ENCODE measurements at places on chromosomes 16 and 17.

DNA sequence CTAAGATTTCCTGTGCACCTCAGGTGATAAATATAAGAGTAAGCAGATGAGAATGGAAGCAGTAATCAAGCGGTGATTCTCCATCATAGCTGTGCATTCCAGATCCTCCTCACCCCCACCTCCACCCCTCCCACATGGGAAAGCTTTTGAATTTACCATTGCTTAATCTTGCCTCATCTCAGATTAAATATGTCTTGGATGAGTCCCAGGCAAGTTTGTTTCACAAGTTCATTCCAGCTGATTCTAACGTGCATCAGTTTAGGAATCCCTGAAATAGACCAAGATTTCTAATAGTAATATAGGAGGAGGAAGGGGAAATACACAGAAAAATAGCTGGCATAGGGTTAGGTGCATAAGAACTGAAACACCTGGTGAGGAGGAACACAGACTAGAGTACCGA, 396.2 kb upstream of the KIF2B start:
- DNase-seq = no peak

GRCh38 chr17:31226373-31226772, 70.7 kb downstream of the OMG start:
- no peak for DNase-seq

DNA sequence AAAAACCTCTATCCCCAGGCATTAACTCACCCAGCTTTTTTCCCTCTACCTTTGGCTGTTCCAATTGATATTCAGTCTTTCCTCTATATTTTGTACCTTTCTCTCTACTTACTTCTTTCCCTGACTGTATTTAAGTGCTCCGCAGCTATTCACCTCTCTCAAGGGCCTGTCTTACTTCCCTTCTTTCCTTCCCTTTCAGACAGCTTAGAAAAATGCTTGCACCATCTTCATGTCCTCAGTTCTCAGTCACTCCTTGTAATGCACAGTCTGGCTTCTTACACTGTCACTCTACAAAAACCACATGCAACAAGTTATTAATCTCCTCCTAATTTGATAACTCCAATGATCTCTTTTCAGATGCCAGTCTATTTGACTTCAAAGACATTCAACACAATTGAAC, 163.4 kb downstream of the PHKB start:
- no peak for DNase-seq

GRCh38 chr16:13958474-13958873, 38.5 kb downstream of the ERCC4 start:
- DNase-seq = no peak

- no peak for DNase-seq
Observed at GRCh38 chr17:52147431-52147830, 11.1 kb downstream of the CA10 start.

DNA sequence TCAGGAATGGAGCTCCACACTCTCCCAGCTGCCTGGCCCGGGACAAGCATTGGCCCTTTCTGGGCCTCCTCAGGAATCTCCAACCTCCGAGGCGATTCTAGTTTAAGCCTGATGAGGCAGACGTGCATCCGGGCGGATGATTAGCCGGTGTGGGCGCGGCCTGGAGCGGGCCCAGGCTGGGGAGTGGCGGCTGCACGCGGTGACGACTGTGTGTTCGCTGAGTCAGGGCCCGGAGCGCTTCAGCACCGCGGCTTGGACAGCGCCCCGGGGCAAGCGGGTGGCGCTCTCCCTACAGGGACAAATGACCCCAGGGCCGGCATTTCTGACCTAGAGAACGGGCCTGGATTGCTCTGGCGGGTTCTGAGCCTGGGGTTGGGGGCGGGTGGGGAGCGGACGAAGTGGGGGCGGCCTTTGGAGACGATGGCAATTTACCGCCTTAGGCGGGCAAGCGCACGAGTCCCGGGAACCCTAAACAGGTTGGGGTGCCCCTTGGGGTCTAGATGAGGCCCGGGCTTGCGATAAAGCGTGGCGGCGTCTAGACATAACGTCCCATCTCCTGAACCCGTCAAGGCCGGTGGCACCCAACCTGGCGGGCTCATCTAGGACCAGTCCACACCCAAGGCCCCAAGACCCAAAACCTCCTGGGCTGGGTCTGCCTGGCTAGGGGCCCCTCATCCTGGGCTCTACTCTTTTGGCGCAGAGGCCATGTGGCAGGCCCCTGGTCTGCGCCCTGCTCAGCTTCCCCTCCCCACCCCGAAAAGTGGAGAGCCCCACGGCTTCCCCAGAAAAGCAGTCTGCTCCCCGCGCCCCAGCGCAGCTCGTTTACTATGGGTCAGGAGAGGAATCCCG, 22.3 kb upstream of the ZNHIT3 start:
- DNase-seq = peak; percentile 86

GRCh38 chr17:29154516-29155226, 25.5 kb downstream of the MYO18A start:
- no peak for DNase-seq

GRCh38 chr16:56073508-56073907, 117.8 kb upstream of the GNAO1 start:
- no peak for DNase-seq

DNA sequence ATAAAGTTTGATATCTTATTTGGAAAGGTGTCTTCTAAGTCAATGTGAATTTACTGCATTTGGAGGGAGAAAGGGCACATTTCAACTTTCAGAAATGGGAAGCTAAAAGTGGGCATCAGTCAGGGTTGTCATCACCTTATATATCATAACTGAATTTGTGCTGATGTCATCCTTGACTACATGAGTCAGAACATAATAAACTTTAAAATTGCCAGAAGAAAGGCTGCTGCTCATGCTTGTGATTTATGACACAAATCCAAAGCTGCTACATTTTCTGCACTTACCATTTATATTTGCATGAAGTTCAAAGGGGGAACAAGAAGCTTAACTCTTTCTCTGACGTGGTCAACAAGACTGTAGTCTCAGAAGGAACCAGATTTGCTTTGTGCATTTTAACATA, 196.6 kb downstream of the UTP18 start:
- no peak for DNase-seq

DNA sequence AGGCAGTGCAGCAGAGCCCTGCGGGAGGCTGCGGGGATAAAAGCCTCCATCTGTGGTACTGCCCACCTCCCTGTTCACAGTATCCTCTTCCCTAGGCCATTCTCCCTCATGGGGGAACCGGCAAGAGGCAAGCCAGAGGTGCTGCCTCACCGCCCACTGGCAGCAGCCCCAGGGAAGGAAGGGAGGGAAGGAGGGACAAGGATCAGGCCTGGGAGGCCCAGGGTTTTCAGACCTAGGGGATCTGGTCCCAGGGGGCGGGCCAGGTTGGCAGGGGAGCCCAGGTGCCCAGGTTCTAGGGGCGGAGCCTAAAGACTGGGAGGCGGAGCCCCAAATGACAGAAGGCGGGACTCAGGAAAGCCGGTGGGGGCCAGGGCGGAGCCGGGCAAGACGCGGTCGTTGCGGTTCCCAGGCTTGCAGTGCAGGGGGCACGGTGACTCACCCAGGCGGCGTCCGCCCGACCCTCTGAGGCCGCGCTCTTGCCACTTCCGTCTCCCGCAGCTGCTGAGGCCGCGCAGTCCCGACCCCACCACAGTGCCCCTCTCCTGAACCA, 3.0 kb upstream of the MTMR4 start:
- DNase-seq = peak; percentile 64

- no peak for DNase-seq
Observed at GRCh38 chr16:986925-987582, 5.5 kb downstream of the SOX8 start.

DNA sequence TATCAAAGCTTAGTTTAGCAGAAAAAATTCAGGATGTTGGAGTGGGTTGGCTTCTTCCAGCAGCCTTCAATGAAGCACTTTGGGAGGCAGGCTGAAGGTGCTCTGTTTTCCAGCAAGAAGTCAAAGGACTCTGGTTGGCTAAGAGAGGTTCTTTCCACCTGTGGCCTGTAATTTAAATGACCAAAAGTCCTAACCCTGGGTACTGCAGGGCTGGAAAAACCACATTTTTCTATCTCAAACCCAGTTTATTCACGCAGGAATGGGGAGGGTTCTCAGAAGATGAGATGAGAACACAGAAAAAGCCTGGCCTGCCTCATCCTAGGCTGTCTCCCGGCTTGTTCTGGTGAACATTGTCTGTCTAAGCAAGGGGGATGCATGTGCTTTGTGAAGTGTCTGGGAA, 68.6 kb upstream of the ZFHX3 start:
- DNase-seq = peak; percentile 44

GRCh38 chr17:67729903-67730302, 12.2 kb downstream of the NOL11 start:
- no peak for DNase-seq

- peak; percentile 74 for DNase-seq
Observed at GRCh38 chr17:9576521-9577372, at the start of gene CFAP52. CFAP52 (plus strand) TSS chr17:9576642; CDS start chr17:9576696, 54 bp downstream.

DNA sequence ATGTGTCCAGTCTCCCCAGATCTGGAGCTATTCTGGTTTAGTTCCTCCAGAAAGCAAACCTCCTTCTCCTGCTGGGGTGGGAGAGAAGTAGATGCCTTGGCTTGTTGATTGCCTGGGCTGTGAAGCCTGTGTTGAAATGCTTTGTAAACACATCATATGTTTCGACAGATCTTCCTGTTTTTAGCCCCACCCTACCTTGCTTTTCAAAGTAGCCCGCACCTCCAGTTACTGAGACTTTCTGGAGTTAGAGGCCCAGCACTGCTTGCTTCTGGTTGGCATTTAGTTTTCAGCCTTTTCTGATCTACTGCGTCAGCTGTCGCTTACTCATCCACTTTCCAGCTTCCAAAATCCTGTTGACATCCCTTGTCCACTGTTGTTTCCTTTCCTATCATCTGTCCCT, 17.9 kb upstream of the NDEL1 start:
- DNase-seq = no peak

- DNase-seq = no peak
Observed at GRCh38 chr17:30124273-30124796, 7.7 kb downstream of the NSRP1 start.

Data from T47D (cell line).